AG09309 (cell line): ENCODE measurements at places on chromosomes 11 and 22.

DNA sequence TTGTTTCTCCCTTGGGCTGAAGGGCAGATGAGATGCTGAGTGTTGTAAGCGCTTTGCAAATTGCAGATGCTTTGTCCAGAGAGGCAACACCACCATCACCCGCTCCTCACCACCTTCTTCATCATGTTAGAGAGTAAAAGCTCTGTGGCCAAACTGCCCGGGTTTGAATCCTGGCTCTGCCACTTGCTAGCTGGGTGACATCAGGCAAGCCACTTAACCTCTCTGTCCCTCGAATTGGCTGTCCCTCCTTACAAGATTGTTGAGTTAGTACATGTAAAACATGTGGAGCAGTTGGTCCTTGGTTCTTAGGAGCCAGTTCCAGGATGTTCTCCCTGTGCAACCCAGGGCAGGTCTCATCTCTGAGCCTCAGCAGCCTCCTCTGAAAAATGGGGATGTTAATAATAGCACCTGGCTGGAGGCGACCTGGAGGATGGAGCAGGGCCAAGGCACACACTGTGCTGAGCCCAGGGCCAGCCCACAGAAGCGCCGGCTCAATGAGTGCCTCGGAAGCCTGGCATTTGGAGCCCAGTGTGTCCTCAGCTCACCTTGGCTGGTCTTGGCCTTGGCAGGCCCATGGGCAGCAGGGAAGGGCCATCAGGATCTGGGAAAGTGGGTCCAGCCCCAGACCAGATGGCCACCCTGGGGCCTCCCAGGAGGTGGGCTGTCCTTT, 10.5 kb downstream of the C11orf86 start:
- no peak for DNase-seq

DNA sequence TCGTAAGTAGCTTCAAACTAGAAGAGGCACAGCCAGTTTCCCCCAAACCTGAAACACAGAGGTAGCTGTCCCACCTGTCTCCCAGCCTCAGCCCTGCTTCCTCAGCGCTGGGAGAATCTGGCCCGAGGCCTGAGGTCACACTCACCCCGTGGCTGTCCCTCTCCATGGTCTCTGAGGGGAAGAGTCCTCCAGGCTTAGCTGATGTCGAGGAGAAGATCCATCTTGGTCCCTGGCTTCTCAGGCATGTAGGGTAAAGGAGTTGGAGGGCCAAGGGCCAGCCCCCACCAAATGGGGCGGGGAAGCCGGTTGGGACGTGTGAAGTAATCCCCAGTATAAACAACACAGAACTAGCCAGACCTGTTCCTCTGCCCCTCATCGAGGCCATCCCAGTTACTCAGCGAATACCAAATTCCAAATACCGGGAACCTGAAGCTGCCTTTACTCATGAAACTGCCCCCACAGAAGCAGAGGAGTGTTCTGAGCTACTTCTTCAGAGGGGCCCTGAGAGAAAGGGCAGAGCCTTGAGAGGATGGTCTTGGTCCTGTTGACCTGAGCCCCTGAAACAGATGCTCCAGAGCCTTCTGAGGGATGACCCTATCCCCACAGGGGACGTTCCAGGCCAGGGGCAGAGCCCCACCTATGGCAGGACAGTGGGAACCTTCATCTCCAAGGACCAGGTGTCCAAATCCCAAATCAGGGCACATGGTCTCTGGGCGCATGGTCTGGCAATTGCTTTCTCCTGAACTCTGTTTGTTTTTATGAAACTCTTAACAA, at the start of gene TMPRSS13:
Gene TMPRSS13 (minus strand): TSS at position 261 of the 774 bp plus-strand sequence. CDS start 95 bp downstream, at position 166.
- DNase-seq = no peak

DNA sequence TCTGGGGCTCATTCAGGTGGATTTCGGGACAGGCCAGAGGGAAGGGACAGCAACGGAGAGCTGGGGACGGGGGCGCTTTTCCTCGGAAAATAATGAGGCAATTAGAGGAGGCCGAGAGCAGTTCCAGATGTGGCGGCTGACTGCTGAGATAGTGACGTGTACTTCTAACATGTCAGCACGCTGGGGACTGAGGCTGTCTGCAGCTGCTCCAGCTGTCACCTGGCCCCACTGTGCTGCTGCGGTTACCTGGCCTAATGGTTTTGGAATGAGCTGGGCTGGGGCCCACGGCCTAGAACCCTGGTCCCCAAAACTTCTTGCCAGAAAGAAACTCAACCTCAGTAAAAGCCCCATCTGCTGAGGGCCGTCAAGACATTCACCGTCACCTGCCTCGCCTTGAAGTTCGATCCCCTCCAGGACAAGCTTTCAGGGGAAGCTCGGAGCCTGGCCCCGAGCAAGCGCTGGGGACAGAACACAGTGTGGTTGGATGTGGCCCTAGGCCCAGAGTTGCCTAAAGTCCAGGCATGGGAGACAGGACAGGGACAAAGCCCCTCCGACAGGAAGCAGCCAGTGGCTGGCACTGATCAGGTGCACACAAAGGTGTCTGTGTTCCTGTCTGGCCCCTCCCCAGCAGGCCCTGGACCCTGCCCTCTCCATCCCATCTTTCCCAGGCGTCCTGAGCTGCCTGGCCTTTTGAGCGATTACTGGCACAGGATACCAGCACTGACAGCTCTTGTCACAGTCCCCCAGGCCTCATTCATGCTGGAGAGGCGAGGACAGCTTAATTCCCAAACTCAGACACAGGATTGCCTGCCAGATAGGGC, 22.1 kb downstream of the RPUSD4 start:
- no peak for DNase-seq

- no peak for DNase-seq
Measured at GRCh38 chr11:113014262-113015097, 53.3 kb downstream of the NCAM1 start.

- DNase-seq = no peak
Measured at GRCh38 chr11:61588728-61589191, 7.9 kb upstream of the SYT7 start.

GRCh38 chr11:11973361-11973800, 35.0 kb downstream of the DKK3 start:
- no peak for DNase-seq

- no peak for DNase-seq
Measured at GRCh38 chr11:16403448-16403803, 47.1 kb upstream of the SOX6 start.

DNA sequence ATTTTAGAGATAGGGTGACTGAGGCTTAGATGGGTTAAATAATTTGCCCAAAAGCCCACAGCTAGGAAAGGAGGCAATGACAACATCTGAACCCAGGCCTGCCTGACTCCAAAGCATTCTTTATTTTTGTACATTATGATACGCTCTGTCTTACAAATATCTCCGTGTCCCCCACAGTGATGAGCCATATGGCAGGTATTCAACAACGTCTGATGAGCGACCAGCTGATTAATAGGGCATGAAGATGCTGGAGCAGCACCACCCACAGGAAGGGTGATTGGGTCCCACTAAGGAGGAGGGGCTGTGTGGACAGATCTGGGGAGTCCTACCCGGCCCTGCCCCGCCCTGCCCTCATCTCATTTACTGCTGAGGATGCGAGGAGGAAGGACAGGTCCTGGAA, 380.6 kb downstream of the CADM1 start:
- no peak for DNase-seq

GRCh38 chr22:25096638-25097405, 102.8 kb upstream of the CRYBB3 start:
- no peak for DNase-seq

DNA sequence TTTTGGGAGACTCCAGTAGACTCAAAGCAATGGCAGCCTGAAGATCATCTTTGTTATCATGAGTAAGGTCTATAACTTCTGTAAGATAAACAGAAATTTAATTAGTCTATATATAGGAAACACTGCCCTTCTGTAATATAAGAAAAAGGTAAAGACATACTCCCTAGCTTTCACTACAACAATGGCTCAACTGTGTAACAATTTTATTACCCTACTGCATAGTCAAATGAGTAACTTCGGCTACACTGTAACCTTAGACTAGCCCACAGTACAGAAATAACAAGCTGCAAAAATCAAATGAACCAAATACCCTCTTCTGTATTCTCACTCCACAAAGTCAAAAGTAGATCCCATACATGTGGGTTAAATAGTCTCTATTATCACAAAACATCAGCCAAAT, 33.7 kb downstream of the USP28 start:
- DNase-seq = no peak

DNA sequence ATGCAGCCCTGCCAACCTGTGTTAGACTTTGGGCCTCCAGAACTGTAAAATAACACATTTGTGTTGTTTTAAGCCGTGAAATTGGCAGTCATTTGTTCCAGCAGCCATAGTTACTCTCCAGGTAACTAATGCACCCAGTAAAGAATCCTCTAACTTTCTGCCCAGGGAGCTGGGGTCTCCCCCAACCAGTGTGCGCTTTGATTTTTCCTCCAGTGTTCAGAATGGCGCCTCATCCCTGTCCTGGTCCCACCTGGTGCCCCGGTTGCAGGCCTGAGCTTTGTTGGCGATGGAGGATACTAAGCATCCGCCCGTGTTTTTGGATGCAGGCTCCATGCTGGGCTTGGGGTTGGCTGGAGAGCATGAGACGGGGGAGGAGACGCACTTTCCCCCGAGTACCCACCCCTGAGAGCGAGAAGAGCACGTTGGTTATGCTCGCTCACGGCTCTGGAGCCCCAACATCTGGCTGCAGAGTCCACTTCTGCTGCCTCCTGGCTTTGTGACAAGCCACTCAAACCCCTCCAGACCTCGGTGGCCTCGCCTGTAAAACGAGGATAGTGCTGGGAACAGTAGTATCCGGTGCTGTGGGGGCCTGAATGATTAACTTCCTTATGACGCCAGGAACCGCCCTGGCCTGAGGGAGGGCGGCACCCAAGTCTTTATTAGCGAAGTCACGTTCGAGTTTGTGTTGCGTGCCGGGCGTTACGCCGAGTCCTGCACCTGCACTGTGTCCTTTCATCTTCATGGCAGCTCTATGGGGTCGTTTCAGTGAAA, 25.8 kb downstream of the MRGPRD start:
- no peak for DNase-seq

GRCh38 chr22:29385748-29386147, 2.6 kb downstream of the AP1B1 start:
- no peak for DNase-seq

GRCh38 chr11:11757909-11758308, 83.9 kb upstream of the USP47 start:
- no peak for DNase-seq

- no peak for DNase-seq
Measured at GRCh38 chr22:20126284-20127029, 5.1 kb upstream of the ZDHHC8 start.

DNA sequence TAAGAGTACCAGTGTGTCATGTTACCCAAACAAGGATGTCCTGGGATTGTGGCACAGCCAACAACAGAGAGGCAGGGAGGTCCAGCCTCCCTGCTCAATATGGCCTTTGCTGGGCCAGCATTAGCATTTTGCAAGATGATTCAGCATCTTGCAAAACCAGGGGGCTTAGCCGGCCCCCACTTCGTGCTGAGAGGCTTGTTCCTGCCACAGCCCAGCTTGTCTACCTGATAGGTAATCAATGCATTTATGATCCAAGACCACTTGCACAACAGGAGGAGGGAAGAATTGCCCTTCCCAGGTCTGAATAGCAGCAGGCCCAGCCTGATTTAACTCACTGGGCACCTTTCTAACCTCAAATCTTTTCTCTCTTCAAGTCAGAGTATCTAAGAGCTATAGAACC, 189.0 kb upstream of the SYT13 start:
- no peak for DNase-seq

- no peak for DNase-seq
Measured at GRCh38 chr11:8360086-8360828, 96.6 kb upstream of the LMO1 start.

GRCh38 chr11:134939905-134940304, 527.9 kb upstream of the B3GAT1 start:
- no peak for DNase-seq

DNA sequence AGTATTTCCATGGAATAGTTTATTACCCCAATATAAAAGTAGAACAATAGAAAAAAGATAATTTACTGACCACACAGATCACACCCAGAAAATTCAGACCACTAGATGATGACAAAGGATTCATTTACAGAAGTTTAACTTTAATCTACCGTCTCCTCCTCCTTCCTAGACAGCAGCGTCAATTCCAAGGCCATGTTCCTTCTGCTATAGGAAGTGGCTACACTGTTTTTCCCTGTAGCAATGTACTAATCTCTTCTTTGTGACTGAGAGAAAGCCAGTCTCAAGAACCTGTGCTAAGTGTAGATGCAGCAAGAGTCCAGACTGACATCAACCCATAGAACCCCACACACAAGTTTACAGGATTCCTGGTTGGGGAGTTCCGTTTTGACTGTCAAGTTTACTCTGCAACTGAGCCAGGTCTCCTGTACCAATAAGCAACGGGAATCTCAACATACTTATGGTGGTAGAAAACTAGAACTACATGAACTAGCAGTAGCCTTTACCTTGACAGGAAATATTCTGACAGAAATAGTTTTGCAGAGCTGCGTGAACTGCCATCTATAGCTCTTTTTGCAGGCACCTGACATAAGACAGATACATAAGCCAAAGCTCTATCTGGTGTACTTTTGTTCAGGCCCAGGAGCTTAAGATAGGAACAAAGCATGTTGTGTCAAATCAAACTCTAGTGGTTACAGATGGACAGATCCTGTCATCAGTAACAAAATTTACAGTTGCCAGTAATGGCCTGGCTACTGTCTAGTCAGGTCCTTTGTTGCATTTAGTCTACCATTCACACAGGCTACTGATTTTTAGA, 42.9 kb downstream of the MRTFA start:
- no peak for DNase-seq

- peak; percentile 91 for DNase-seq
Measured at GRCh38 chr11:66051766-66052663, at the start of gene SF3B2. SF3B2 (plus strand) TSS chr11:66052364; CDS start chr11:66052385, 21 bp downstream.

GRCh38 chr11:69286374-69287371, 7.3 kb upstream of the MYEOV start:
- DNase-seq = no peak

GRCh38 chr22:42560781-42561180, 7.0 kb downstream of the SERHL2 start:
- DNase-seq = no peak

GRCh38 chr11:76491644-76492043, 46.8 kb downstream of the EMSY start:
- no peak for DNase-seq

DNA sequence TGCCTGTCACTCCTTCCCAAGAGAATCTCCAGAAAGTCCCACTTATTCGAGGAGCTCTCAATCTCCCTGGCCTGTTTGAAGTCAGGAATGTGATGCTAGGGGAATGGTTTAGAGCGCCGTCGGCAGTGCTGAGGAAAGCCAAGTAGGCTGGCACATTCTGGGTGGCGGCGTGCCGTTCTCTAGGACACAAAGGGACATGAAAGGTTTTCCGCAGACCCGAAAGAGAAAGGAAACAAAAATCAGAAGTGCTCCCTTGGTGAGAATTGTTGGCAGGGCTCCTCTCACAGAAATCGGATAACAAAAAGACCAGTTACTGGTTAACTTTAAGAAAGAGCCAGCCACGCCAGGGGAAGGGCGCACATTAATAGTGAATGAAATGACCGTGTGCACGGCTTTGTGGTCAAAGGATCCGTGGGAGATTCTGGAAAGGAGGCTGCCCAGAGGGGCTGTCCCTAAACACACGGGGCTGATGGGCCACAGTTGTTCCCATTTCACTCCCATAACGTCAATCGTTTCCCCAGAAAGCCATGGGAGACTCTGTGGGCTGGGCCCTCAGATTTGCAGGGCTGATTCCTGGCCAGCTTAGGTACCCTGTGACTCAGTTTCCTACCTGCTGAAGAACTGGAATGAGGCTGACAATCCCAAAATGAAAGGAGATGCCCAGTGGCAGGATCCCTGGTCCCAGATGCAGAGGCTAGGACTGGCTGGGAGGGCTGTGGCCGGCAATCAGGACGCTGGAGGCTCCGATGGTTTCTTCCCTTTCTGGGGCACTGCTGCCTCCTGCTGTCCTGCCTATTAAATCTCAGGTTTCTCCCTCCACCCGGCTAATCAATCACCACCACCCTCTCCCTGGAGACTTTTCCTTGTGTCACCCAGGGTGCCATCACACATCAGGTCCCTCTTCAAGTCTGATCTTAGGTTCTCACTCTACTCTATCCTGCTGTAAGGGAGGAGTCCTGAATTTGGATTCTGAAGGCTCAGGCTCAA, 82.3 kb downstream of the RCN1 start:
- peak; percentile 11 for DNase-seq
